ENCODE measurements at places on chromosomes 1 and 21.

- DNase-seq, result no peak
Measured at GRCh38 chr1:111480674-111481073, 6.9 kb downstream of the C1orf162 start.

DNA sequence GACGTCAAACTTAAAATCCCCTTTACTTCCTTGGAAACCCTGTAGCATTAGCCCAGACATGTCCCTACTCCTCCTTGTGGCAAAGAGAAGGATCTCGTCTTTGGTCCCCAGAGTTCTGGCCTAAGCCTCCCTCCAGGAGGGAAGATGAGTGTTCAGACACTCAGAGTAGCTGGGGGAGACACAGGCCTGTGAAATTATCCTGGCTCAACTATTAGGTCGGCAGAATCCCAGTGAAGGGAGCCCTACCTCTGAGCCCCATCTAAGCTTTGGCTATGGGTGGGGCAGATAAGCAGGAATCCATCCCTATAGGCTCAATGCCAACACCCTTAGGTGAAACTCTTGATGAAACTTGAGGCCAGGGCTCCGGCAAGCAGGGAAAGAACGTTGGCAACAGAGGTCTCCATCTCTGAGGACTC is 1.7 kb upstream of the SFN start:
- DNase-seq, result no peak

DNA sequence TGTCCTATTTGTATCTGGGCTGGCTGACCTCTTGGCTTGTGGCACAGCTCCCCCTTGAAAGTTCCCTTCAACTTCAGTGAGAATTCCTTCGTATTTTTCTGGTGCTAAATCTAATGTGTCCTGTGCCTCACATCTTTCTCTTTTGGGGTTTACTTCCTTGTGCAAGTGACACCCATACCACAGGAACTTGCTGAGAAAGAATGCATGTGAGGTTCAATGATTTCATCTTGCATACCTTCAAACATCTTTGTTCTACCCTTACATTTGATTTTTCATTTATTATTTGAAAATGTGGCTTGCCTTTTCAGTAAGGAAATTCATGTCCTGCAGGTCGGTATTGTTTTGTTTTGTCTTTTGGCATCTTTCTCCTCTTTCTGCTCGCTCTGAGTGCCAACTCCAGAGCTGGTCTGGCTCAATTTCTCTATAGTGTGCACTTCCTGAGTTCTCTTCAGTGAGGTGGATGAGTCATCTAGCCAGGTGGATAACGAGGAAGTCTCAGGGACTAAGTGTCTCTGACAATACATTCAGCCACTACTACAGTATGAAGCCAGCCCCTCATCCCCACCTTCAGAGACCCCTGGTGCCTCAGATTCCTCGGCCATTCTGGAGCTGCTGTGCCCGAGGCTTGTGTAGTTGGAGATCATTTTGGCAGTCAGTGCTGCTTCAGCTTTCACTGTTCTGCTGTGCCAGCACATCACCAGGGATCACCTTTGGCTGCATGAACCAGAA is 59.5 kb downstream of the RIPK4 start:
- no peak for DNase-seq

GRCh38 chr1:55210990-55211801 is 4.0 kb downstream of the USP24 start:
- DNase-seq, result no peak

DNA sequence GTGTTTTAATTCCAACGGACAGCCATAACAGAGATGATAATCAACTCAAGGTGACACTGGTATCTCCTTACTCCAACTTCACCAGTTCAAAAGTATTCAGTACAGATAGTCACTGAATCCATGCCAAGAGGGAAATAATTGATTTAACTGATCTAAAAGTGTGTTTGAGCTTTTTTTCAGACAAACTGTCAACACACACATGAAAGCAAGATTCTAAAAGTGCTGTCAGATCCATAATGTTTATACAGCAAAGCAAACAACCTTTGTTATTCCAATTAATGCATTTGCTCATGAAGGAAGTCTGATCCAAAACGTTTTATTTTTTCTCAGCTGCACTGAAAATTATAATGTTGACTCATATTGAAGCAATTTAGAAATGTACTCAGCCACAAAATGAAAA is 5.9 kb upstream of the PRKAA2 start:
- DNase-seq, result no peak

DNA sequence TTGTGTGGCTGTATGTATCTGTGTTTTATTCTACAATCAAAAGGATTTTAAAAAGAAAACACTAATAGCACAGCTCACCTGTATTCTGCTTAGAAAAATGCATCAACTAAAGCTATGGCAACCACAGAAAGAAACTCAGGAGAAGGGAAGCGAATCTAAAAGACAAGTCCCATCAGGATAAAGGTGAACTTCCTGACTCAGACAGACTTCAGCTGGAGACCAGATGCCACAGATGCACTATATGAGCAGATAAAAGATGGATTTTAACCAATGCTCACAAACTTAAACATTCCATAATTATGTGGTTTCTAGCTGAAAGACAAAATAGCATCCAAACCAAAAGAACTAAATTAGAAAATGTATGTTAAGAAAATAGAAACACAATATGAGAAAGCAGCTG is 231.0 kb downstream of the RERE start:
- DNase-seq, result no peak

GRCh38 chr1:27162090-27162489 is 7.2 kb upstream of the SLC9A1 start:
- DNase-seq, result no peak

GRCh38 chr1:81967951-81968350 is 167.2 kb downstream of the ADGRL2 start:
- no peak for DNase-seq

- no peak for DNase-seq
Measured at GRCh38 chr1:78916986-78917385, 89.5 kb downstream of the ADGRL4 start.

Measured in endothelial cell (in vitro differentiated cells).